ENCODE measurements at places on chromosomes 7 and 10.

GRCh38 chr7:77202481-77202976 is 2.9 kb upstream of the FGL2 start:
- DNase-seq = no peak

GRCh38 chr10:44898665-44899064 is 12.5 kb upstream of the TMEM72 start:
- no peak for DNase-seq

DNA sequence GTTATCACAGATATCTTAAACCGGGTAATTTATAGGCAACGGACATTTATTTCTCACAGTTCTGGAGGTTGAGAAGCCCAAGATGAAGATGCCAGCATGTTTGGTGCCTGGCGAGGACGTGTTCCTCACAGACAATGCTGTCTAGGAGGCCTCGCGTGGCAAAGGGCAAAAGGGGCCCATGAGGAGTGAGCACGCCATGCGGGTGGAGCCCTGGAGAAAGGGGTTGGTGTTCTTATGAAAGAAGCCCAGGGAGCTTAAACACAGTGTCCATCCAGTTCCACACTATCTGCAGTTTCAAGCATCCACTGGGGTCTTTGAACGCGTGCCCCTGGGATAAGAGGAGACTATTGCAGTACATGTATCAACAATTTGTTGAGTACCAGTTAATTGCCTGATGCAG is 51.4 kb downstream of the CXCL12 start:
- DNase-seq = no peak

GRCh38 chr10:121536310-121536913 is 61.8 kb downstream of the FGFR2 start:
- DNase-seq = peak; percentile 92

DNA sequence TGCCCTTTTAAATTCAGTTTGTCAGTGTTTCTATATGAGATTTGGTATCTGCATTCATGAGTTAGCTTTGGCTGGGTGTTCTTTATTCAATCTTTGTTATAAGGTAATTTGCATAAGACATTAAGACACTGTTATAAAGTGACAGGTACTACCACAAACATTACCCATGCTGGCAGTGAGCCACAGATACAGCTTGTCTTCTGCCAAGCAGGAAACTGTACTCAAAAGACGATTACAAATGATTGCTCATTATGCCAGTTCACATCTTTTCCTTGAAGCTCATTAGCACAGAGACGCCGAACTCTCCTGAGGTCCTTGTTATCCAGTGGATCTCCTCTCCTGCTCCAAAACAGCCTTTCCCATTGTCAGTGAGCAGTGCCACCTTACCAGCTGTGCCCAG is 30.4 kb downstream of the AMPH start:
- DNase-seq = no peak

All from umbilical cord (tissue), 2 donors.